Cerebellar cortex (tissue), 1 donor: ENCODE measurements at places on chromosomes 12 and 14.

DNA sequence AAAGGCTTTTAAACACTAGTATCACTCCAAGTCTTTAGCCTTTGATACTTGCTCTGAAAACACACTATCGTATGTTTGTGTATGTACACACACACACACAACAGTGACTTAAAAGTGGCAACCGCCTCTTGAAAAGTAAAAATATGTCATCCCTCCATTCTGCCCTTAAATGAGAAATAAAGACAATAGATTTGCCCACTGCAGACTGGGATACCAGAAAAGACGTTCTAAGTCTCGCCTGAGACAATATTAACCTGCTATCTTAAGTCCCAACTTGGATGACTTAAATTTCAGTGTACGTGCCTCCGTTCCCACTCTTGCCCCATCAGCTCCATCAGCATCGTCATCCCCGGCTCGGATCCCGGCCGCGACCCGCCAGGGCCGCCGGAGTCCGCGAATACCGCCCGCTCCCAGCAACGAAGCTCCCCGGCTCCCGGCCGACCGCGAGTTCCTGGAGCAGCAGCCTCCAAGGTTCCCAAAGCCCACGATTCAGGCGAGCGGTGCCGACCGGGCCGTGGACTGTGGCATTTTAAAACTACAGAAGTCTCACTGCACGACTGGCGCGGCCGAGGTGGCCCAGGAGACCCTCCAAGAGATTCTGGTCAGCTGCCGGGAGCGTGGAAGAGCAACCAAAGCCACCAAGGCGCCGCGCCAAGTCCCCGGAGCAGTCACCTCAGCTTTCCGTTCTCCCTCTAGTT, 2.8 kb upstream of the ARID2 start:
- no peak for DNase-seq

DNA sequence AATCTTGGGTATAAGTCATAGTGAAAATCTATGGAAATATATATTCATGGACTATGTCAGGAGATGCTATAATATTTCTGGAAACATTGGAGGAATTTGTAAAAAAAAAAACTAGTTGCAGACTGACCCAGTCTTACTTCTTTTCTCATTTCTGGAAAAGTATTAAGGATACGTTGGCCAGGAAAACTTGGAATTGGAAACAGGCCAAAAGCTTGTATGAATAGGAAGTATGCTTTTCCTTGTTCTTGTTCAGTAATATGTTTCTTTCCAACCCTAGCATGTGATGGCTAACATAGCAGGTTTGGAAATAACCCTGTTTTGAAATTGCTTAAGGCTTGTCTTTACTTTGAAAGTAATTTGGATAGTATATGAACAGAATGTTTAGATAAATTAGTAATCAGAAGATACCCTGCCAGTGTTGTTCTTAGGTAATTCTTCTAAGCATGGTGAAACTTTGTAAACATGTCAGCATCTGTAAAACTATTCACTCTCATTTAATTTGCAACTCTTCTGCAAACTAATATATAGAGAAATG, 316.2 kb downstream of the NPAS3 start:
- DNase-seq, result no peak

GRCh38 chr12:84585776-84586395, 326.7 kb downstream of the SLC6A15 start:
- DNase-seq, result no peak

- DNase-seq, result no peak
Observed at GRCh38 chr12:106760184-106760531, 14.3 kb upstream of the RIC8B start.

DNA sequence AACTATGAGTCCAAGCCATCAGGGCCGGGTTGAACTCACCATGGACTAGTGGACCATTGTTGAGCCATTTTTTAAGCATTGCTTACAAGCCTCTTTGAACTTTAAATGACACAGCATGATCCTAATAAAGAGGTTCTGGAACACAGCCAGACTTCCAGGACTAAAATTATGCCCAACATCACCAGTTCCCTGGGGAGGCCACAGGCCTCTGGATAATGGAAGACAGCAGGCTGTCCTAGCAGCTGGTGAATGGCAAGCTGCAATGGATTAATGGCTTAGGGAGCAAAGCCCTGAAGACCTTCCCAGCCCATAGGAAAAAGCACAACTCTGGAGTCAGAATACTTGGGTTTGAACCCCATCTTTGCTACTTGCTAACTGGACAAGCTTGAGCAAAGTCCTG, 71.3 kb downstream of the FLRT2 start:
- DNase-seq, result no peak

DNA sequence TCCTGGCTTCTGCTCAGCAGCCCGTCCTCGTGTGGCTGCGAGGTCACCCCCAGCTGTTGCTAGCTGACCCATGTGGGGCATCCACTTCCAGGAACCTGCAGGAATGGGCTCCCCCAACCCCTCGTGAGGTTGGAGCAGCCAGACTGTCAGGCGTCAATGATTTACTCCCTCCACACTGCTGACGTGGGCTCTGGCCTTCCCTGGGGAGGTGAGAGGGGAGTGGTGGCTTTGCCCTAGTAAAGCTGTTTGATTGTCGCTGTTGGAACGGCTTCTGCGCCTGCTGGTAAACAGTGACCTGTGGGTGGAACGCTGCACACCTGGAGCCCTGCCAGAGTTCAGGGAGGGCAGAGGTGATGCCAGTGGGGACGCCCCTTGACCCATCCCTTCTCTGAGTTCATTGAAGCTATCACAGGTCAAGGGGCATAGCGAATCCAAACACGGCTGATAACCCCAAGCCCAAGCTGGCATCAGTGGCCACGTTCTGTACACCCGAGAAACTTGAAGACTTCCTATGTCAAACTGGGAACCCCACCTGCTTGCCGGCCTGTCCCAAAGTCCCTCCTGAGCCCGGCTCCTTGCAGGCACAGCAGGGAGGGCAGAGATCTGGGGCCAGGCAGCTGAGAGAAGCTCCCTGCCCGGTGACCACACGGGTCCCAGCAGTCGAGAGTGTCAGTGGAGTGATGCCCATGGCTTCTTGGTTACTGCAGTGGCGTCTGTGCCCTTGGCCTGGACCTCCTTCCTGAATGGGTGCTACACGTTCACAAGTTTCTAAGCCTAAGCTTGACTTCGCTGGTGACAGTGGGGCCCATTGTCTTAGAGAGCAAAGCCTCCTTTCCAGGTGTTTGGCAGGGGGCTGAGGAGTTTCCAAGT, 2.7 kb downstream of the ASPG start:
- DNase-seq, result no peak

- DNase-seq, result no peak
Observed at GRCh38 chr12:121992059-121992879, 29.4 kb upstream of the BCL7A start.

DNA sequence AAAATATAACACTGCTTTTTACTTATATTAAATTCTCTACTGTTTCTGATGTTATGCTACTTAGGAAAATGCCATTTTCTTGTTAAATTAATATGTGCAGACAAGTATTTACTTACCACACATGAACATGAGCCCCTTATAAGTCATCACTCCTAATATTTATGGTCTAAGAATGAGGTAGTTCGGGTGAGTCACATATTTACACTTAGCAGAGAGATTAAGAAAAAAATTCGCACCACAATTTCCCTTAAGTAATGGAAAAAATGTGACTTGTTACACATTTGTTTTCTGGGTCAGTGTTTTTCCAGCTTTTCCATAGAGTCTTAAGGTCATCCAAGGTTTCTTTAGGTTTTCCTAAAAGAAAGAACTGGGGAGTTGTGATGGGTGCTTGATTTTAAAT, 68.3 kb downstream of the RERG start:
- DNase-seq, result no peak

- no peak for DNase-seq
Observed at GRCh38 chr14:29663281-29663801, 264.3 kb downstream of the PRKD1 start.

GRCh38 chr12:1216560-1216959, 225.5 kb downstream of the ERC1 start:
- DNase-seq, result no peak

DNA sequence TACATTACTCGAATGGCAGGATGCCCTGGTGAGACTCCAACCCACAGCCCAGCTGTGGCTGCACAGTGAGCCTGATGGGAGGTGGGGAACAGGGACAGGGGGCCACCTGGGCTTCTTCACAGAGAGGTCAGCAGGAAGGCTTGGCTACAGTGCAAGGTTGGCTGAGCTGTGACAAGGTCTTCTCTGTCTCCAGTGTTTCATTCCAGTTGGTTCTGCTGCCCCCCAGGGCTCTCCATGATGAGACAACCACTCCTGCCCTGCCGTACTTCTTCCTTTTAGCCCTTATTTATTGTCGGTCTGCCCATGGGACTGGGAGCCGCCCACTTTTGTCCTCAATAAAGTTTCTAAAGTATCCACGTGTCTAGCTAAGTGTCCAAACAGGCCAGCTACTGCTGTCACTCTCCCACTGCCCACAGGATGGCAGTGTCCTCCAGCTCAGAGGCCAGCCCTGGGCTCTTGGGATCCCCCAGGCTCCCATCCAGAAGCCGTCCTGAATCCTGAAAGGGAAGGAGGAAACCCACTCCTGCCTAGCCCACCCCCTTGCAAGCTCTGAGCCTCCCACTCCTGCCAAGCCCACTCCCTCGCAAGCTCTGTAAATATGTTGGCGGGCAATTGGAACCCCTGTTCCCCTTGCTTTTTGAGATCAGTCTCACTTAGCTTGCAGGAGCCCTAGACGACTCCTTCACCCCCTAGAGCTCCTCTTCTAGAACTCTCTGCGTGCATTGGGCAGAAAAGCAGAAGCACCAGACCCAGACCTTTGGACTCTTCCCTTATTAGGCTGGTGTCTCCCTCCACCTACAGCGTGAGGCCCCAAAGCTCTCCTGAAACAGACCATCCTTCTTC, 5.4 kb downstream of the C1QL4 start:
- DNase-seq, result peak; percentile 84

- DNase-seq, result no peak
Observed at GRCh38 chr12:38977132-38977531, 71.7 kb upstream of the CPNE8 start.

- no peak for DNase-seq
Observed at GRCh38 chr12:75554556-75554880, 43.1 kb upstream of the KRR1 start.

GRCh38 chr12:113471619-113472171, at the start of gene LHX5:
Gene LHX5, minus strand, starts transcription at chr12:113471871. Its CDS starts 373 bp downstream, at chr12:113471498.
- DNase-seq, result no peak

DNA sequence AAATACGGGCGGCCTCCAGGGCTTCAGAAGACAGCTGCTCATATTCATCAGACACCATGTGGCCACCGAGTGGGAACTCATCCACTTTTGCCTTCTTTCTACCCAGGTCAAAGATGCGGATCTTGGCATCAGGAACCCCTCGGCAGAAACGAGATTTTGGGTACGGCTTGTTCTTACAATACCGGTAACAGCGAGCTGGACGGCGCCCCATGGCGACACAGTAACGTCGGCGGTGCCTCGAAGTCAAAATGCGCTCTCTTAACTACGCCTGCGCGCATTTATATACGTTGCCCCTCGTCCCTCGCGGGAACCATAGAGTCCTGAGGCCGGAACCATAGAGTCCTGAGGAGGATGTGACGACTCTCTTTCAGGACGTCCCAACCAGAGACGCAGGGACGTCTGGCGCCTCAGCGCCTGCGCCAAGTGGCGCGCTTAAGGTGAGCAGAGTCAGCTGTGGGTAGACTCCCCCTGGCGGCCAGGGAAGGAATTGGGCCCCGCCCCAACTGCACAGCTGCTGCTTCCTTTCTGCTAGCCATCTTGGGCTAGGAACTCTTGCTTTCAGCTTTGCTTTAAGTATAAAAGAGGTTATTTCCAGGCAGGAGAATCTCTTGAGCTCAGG, at the start of gene RPL10L:
Gene RPL10L, minus strand, starts transcription at position 256 of the 619 bp plus-strand sequence. Its CDS starts 45 bp downstream, at position 211.
- no peak for DNase-seq

DNA sequence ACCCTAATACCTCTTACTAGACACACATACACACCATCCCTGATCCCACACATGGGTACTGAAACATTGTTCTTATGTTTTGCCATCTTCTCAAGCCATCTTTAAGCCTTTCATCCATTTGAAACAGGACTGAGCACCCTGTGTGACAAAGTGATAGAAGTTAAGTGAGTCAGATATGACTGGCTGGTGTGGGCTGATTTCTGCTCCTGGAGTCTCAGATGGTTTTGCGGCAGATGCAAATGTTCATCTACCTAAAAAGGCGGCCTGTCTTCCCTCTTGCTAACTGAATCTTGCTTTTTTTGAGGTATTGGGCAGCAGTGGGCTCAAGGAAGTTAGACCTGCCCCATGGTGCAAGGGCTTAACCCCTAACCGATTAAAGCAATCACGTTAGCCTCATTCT, 30.4 kb upstream of the PKP2 start:
- no peak for DNase-seq

DNA sequence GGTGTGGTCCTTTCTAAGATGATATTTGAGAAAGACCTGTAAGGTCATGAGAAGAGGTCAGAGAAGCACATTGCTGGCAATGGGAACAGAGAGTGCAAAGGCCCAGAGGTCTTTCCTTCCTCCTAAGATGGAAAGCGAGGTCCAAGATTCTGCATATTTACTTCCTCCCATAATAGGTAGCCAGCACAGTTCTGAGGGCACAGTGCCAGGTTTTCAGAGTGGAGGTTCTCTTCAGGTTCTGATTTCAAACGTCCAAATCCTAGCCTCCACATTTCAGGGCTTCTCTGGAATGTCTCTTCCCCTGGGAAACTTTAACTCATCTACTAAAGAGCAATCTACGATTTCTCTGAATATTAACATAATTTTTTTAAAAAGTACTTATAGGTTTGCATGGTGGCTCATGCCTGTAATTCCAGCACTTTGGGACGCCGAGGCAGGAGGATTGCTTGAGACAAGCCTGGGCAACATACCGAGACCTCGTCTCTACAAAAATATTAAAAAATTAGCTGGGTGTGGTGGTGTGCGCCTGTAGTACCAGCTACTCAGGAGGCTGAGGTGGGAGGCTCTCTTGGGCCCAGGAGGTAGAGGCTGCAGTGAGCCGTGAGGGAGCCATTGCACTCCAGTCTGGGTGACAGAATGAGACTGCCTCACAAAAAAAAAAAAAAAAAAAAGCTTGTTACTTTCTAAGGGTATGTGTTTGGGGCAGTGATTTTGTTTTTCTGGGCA, 526 bp upstream of the MRPL42 start:
- DNase-seq, result no peak

DNA sequence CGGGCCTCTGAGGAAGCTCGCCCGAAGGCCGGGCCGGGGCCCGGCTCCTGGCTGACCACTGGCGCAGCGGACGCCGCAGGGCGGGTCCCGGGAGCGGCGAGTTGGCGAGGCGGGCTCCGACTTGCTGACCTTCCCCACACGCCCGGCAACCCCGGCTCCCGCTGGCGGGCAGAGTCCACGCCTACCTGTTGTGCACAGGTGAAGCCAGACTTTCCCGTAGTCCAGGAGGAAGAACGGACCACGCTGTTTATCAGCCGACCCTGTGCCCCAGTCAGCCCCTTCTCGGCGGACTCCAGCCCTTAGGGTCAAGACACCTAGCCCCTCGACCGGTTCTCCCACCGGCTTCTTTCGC, 407 bp downstream of the HEATR5A start:
- DNase-seq, result peak; percentile 46
